ENCODE measurements at places on chromosomes 7 and 10. TPM values are rescaled to one million over a fixed set of nuclear protein-coding genes. Genes with fewer than 3 reads are reported as not detected.

Gene BRI3
- total RNA-seq = 51.9 TPM

GRCh38 chr10:29728541-29729049 lies 93.8 kb upstream of the SVIL start:
- DNase-seq = no peak

DNA sequence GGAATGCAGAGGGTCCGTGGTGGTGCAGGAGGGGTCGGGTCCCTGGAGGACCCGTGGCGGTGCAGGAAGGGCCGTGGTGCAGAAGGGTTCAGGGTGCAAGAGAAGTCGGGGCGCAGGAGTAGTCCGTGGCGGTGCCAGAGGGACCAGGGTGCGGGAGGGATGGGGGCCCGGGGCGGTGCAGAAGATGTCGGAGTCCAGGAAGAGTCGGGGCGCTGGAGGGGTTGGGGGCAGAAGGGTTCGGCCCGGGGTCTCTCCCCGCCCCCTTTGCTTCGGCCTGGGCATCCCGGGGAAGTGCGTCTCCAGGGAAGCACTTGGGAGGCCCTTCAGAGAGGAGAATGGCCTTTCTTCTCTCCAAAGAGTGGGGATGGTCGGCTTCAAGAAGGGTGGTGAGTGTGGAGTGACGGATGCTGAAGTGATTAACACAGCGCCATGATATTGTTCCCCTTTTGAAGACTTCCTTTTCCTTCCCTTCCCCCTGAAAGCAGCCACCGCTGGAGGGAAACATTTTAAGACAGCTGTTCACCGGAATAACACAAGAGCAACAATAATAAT lies 997 bp downstream of the WDR37 start:
- no peak for DNase-seq

- DNase-seq = no peak
Observed at GRCh38 chr10:6995831-6996230, 415.0 kb downstream of the SFMBT2 start.

Gene CREB3L2
- total RNA-seq = 120 TPM

DNA sequence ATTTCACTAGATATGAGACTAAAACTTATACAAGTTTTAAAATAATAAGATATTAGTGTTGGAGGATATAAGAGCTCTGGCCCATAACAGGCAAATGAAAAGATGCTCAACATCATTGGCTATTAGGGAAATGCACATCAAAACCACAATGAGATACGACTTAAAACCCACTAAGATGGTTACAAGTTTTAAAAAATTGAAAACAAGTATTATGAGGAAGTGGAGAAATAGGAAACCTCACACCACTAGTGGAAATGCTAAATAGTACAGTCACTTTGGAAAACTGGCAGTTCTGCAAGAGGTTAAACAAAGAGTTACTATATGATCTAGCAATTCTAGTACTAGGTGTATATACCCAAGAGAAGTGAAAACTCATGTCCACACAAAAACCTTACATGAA lies 17.2 kb downstream of the PANK1 start:
- DNase-seq = no peak

GRCh38 chr10:1508096-1508495 lies 229.2 kb downstream of the ADARB2 start:
- DNase-seq = no peak

Gene NACAD
- 1.2 TPM for total RNA-seq

GRCh38 chr10:25959540-25960232 lies 25.7 kb downstream of the MYO3A start:
- DNase-seq = no peak
